Cerebellar nuclear complex (tissue), 1 donor: ENCODE measurements at places on chromosomes 6 and 20.

GRCh38 chr6:33827546-33828451, 24.0 kb upstream of the MLN start:
- no peak for DNase-seq

GRCh38 chr6:28982476-28983266, 22.4 kb downstream of the ZNF311 start:
- no peak for DNase-seq

- DNase-seq = no peak
Observed at GRCh38 chr20:9912290-9912689, 73.4 kb upstream of the PAK5 start.

DNA sequence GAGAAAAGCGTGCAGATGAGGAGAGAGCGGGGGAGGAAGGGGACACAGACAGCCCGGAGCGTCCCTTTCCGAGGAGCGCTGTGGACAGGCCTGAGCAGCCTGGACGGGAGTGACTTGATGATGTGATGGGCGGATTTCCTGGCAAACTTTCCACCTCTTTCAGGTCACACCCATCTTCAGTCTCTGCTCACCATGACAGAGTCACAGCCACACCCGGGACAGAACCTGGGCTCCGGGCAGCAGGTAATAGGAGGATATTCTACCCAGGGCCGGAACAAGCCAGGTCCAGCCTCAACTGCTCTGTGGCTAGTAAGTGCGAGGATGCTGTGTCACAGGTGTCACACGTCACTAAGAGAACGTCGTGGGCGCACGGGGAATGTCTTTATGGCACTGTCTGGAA, 84.3 kb downstream of the THBS2 start:
- DNase-seq = no peak

GRCh38 chr20:2767768-2768631, 32.4 kb downstream of the CPXM1 start:
- no peak for DNase-seq

DNA sequence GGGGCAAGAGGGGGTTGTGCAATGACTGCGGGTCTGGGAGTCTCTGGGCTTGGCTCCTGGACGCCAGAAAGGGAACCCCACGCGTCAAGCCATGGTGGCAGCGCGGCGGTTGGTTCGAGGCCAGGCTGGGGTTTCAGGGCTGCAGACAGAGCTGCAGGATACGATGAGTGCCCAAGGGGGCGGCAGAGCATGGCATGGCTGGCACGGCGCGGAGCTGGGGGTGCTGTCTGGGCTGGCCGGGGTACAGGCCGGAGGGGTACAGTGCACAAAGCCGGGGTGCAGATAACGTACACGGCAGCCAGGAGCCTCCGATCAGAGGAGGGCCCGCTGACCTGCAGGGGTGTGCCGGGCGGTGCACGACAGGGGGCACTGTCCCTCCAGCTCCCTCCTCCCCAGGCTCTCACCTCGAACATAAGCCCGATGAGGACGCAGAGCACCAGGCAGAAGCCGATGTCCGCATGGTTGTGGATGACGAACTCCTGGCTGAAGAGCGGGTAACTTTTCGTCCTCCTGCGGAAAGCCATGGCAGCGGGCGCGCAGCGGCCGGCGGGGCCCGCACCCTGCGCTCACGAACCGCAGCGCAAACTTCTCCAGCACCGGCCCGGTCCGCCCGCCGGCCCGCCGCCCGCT, 353 bp downstream of the TRAM2 start:
- no peak for DNase-seq

GRCh38 chr20:20864351-20865096, 152.1 kb upstream of the RALGAPA2 start:
- no peak for DNase-seq

GRCh38 chr6:111971181-111971841, 82.6 kb upstream of the CCN6 start:
- DNase-seq = no peak

- no peak for DNase-seq
Observed at GRCh38 chr20:328975-329695, 3.8 kb downstream of the SOX12 start.

DNA sequence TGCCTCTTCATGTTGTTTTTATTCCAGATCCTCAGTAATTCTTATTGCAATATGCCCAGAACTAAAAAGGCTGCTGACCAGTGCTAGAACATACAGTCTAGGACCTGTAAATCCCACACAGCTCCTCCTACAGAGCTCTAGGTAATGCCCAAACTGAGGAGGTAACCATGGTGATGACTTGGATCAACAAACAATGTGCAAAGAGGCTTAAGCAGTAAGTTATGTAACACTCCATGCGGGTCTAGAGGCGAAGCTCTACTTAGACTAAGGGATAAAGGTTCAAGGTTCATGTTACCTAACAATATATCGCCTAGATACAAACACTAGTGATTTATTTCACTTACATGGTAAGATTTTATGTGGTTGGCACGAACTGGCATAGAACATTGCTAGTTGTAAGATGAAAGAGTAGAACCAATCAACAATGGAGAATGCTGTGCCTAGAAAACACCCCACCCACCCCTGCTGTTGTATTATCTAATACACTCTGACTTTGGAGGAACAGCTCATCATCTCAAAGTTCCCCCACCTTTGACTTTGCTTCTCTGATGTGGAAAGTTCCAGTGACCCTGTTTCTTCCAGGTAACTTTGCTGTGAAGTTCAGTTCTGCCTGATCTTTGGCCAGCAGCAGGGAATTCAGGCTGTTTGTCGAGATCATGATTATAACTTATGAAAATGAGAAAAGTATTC, 242.4 kb downstream of the ALDH8A1 start:
- no peak for DNase-seq

DNA sequence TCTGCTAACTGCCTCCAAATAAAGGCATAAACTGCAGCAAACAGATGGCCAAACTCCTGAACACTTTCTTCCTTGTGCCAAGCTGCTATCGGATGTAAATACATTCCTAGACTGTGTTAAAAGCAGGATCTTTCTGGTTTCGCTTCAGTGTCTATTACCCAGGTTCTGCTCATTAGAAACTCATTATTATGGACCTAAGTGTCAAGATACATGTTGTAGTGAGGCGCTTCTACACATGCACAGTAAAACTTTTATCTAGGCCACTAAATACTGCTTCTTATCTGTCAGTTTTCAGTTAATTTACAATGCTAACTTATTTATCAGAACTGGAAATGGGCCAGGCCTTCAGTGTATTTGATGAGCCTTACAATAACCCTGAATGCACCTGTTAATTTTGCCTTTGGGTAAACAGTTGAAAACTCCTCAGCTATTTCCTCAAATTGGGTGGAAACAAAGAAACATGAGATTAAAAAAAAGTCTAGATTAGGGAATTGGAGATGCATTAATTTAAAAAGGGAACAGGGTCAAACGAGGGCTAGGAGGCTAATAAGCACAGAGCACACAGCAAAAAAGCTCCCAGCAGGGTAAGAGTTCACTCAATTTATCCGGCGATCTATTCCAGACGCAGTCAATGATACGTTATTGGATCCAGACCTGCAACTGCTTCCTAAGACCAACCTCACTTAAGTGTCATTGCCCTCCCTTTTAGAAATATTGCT, 240.6 kb downstream of the FOXC1 start:
- DNase-seq = no peak

DNA sequence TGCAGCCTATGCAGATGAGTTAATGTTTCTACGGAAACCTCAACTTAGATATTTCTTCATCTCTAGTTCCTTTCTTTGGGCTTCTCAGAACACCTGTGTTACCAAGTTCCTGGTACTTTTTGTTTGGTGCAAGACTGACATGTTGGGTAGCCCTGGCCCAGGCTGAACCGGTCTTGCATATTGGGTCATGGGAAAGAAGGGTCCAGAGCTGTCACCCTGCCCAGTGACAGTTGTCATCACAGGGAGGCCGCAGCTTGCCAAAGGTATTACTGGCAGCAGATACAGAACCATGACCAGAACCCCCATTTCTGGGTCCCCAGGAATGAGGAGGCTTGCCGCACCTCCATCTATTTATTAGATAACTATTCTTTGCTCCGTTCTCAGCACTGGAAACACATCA, 40.2 kb downstream of the PDYN start:
- no peak for DNase-seq

GRCh38 chr20:17510548-17510947, 20.6 kb downstream of the BFSP1 start:
- no peak for DNase-seq

- no peak for DNase-seq
Observed at GRCh38 chr6:56807326-56807988, 147.4 kb upstream of the BEND6 start.

DNA sequence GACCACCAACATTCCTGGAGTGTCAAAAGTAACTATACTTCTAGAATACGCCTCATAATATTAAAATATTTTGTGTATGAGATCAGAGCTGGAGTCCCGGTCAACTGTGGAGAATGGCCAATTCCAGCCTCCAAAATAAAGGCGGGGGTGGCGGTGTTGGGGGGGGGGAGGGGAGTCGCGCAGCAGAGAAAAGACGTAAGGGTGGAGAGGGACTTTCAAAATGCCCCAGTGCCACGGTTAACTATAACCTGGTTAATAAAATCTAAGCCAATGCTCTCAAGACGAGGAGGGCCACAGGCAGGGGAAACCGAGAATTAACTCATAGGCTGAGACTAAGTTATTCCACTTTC, 1.3 kb downstream of the NUP153 start:
- no peak for DNase-seq

- no peak for DNase-seq
Observed at GRCh38 chr20:8039042-8039441, 19.5 kb upstream of the TMX4 start.

GRCh38 chr6:34366639-34366921, 25.9 kb downstream of the NUDT3 start:
- no peak for DNase-seq

- DNase-seq = no peak
Observed at GRCh38 chr6:110114004-110114403, 65.5 kb downstream of the WASF1 start.

DNA sequence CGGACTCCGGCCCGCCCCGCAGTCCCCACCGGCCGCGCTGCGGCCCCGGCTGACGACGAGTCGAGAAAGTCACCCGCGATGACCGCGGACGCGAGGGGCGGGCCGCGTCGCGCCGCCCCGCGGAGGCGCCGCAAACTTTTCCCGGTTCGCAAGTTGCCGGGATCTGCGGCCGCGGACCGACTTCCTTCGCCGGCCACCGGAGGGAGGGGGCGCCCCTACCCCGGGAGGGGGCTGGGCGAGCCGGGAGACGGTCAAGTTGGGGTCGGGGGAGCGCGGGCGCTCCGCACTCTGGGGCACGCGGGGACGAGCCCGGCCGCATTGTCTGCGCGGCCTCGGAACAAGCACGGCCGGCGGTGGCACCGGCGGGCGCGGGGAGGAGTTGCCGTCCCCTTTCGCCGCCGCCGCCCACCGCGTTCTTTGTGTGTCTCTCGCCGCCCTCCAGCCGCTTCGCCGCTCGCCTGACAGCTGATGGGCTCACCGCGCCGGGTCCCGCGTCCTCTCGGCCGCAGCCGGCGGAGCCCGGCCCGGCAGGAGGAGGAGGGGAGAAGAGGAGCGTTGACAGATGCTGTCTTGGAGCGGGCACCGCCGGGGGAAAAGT, 131.6 kb downstream of the OGFRL1 start:
- DNase-seq = no peak

- no peak for DNase-seq
Observed at GRCh38 chr20:23092861-23093495, 6.9 kb upstream of the CD93 start.

GRCh38 chr6:157273756-157274470, 49.4 kb downstream of the TMEM242 start:
- no peak for DNase-seq

DNA sequence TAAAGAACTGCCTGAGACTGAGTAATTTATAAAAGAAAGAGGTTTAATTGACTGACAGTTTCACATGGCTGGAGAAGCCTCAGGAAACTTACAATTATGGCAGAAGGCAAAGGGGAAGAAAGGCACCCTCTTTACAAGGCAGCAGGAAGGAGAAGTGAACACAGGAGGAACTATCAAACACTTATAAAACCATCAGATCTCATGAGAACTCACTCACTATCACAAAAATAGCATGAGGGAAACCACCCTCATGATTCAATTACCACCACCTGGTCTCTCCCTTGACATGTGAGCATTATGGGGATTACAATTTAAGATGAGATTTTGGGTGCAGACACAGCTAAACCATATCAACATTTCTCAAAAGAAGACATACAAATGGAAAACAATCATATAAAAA, 266.3 kb downstream of the EPM2A start:
- DNase-seq = no peak

GRCh38 chr20:50450493-50450826, 59.7 kb upstream of the PTPN1 start:
- no peak for DNase-seq

GRCh38 chr6:2221726-2222274, 23.6 kb downstream of the GMDS start:
- DNase-seq = no peak

- no peak for DNase-seq
Observed at GRCh38 chr6:154682633-154683125, 50.5 kb upstream of the SCAF8 start.

- no peak for DNase-seq
Observed at GRCh38 chr6:89270951-89271721, 44.0 kb downstream of the GABRR2 start.

- DNase-seq = no peak
Observed at GRCh38 chr6:119314885-119315272, 34.7 kb downstream of the MAN1A1 start.

- no peak for DNase-seq
Observed at GRCh38 chr6:100057941-100058340, 63.9 kb upstream of the MCHR2 start.

- DNase-seq = no peak
Observed at GRCh38 chr6:119495230-119495683, 145.7 kb upstream of the MAN1A1 start.

DNA sequence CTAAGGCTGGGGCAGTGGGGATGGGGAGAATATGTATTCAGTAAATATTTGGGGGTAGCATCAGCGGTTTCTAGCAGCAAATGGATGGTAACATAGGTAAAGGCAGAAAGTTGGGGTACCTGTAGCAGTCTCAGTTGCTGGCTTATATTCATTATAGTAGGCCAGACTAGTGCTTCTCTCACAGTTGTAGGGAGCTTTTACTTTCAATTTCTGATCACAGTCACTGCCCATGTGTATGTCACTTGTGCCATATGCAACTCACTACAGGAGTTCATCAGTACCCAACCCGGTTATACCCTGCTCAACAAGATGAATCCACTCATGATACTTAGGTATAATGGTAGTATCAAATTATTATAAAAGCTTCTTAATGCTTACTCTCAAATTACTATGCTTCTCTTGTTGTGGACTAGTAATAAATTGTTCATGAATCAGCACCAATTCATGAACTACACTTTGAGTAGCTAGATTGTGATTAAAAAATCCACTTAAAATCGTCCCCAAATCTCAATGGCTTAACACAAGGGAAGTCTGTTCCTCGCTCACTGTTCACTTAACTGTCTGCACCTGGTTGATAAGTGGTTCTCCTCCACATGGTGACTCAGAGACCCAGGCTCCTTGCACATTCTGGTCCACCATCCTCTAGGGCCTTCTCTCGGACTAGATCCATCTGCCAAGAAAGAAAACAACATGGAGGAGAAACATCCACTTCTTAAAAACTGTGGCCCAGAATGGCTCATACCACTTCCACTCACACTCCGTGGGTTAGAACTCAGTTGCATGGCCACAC, 31.3 kb upstream of the MYLIP start:
- no peak for DNase-seq

- DNase-seq = no peak
Observed at GRCh38 chr6:139030228-139030963, 1.9 kb downstream of the ABRACL start.
